Activated CD4-positive, alpha-beta T cell treated with anti-CD3 and anti-CD28 coated beads, Interleukin-2, amount 50 U/mL, for 24 hours (primary cell): ENCODE measurements at places on chromosomes 11 and 22.

- DNase-seq, result no peak
Observed at GRCh38 chr22:30291058-30291892, 2.0 kb upstream of the CASTOR1 start.

- no peak for DNase-seq
Observed at GRCh38 chr11:110059706-110060463, 33.3 kb upstream of the ZC3H12C start.

DNA sequence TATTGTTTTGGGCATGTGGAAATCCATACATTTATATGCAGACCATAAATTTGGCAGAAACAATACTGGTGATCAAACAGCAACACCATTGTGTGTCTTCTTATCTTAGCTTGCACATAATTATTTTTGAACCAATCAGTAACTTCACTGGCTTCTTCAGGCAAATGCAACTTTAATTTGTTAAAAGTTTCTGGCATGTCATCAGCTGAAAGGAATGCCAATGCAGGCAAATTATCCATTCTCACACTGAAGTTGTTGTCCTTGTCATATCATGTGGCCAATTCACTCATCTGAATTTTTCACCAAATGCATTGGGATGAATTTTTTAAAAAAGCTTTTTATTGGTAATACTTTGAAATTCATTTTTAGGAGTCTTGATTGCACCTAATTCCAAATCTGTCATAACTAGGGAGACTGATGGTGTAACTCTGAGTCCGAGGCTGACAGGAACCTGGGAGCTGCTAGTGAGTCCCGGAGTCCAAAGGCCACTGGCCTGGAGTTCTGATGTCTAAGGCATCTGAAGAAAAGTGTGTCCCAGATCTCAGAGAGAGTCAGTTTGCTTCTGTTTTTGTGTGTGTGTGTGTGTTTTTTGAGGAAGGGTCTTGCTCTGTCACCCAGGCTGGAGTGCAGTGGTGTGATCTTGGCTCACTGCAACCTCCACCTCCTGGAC, 17.4 kb upstream of the OR10V1 start:
- no peak for DNase-seq

GRCh38 chr11:1207401-1208143, 15.3 kb upstream of the MUC5B start:
- no peak for DNase-seq
